ENCODE measurements at places on chromosomes 3 and 15.

- no peak for DNase-seq
These were observed 88.6 kb downstream of the P3H2 start for GRCh38 chr3:190031887-190032752.

DNA sequence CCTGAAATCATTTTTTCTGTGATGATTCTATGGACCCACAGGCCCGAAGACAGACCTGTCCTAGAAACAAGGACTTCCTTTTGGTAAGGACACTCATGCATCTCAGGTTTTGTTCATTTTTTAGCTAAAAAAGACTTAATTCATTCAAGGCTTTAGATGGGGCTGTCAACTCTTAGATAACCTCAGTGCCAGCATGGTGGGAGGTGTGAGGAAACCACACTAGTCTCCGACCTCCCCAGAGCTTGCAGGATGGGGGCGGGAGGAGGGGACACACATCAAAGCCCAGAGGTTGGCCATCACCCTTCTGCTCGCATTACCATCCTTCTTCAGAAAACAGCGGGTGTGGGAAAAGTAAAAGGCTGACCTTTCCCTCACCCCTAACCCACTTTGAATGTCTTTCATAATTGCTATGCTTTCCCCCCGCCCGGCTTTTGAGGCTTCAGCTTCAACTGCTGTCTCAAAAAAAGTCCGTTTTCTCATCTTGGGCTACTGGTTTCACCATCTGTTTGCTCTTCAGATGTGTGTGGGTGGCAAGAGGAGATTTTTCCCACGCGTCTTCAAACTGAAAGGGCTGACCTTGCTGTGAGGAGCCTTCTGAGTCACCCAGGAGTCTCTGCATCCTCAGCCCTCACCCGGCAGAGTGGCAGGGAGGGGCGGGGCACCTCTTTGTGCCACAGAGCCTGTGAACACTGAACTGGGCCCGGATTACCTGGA is 27.6 kb upstream of the CXCR6 start:
- peak; percentile 88 for DNase-seq

GRCh38 chr15:94027581-94027980 is 203.8 kb upstream of the MCTP2 start:
- no peak for DNase-seq

DNA sequence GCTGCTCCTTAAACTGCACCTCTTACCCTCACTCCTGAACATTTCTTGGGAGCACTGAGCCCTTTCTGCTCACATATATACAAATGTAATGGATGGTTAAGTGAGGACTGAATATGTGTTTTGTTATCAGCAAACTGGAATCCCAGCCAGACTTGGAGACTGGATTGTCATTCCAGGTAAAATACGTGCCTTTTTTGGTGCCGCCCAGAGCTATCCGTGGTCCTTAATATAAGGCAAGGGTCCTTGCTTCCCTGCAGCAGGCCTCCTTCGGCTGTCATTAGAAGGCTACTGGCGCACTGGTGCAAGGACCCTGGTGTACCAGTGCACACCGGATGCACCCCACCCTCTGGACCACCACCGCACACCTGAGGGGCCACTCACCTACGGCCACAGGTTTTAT is 1.1 kb upstream of the GABRB3 start:
- no peak for DNase-seq

- no peak for DNase-seq
These were observed 98.3 kb downstream of the ANO10 start for GRCh38 chr3:43523454-43524053.

DNA sequence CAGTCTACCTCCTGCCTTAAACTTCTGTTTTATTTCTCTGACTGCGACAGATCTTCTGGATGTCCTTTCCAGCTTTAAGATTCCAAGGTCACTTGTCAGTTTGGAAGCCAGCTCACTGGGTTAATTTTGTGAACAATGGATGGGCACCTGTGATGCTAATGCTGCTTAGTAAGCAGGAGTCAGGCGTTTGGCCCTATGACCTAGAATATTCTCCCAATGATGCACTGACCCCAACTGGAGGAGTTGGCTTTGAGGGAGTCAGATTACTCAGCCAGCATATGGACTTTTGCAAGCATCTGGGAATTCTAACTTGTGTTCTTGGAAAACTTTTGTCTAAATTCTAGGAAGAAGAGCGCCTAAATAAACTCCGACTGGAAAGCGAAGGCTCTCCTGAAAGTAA is 28.1 kb downstream of the HACD3 start:
- no peak for DNase-seq

- DNase-seq: no peak
These were observed 141.8 kb downstream of the ALDH1A2 start for GRCh38 chr15:57923750-57924149.

DNA sequence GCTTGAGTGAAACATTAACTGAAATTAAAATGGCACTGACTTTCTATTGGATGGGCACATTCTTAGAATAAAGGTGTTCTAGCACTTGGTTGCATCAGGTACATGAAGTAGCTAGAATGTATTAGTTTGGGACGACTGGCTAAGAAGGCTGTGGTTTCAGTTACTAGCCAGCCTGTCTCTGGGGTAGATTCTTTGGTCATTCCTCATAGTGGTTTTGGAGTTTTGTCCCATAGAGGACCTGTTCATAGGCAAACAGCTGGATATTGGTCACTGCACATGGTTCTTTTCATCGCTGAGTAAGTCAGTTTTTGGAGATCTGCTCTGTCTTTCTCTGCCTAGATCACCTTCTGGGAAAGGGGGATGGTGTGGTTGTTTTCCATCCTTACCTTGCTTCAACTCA is 55.3 kb downstream of the ADAMTSL3 start:
- no peak for DNase-seq

Measured in CD4-positive, alpha-beta T cell treated with Interleukin-2 at 100 ng/mL for 4 hours (primary cell).